H9 (cell line): ENCODE measurements at places on chromosomes 13 and 19.
A peak's percentile ranks its signal among the peaks of the same experiment; 100 is the strongest.

GRCh38 chr13:98504371-98504963, 72.4 kb downstream of the STK24 start:
- no peak for DNase-seq

DNA sequence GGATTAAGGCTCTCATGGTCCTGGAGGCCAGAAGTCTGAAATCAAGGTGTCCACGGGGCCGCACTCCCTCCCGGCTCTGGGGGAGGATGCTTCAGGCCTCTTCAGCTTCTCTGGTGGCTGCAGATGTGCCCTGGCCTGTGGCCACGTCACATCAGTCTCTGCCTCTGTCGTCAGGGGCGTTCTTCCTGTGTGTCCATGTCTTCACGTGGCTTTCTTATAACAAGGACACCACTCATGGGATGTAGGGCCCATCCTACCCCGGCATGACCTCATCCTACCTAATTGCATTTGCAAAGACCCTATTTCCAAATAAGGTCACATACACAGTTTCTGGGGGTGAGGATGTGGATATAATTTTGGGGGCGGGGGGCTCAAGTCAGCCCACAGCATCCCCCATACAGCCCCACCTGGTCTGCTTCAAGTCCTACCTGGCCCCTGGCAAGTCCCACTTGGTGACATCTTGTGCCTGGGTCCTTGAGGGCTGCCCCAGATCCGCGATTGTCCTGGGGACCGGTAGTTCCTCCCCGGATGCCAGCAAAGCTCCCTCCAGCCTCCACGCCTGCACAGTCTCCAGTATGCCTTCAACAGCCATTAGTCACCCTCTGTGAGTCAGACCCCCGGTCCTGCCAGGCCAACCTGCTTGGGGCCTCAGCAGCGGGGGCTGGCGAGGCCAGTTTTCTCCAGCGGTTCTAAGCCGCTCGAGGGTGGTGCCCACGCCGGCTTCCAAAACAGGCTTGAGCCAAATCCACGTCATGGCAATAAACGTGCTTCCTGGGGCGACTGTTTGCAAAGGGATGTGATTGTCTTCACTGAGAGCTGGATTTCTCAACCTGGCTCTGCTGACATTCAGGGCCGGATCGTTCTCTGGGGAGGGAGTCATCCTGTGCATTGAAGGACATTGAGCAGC, 32.2 kb downstream of the MYO9B start:
- no peak for DNase-seq

GRCh38 chr13:29581666-29582065, 13.8 kb downstream of the SLC7A1 start:
- DNase-seq, result no peak

DNA sequence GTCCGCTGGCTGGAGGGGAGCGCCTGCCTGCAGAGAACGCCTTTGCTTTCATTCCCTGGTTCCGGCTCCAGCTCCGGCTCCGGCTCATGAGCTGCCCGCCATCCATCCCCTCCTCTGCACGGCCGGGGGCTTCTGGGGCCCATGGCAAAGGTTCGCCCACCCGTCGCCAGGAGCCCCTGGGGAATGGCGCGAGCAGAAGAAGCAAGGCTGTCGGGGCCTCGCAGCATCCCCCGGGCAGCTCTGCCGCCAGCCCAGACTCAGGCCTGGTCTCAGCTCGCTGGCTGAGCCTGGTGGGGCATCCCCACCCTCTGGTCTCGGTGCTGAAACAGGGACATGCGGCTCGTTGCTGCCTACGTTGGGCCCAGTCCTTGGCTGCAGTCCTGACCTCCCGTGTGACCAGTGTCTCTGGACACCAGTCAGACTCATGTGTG, 96.8 kb downstream of the KDM4B start:
- no peak for DNase-seq

DNA sequence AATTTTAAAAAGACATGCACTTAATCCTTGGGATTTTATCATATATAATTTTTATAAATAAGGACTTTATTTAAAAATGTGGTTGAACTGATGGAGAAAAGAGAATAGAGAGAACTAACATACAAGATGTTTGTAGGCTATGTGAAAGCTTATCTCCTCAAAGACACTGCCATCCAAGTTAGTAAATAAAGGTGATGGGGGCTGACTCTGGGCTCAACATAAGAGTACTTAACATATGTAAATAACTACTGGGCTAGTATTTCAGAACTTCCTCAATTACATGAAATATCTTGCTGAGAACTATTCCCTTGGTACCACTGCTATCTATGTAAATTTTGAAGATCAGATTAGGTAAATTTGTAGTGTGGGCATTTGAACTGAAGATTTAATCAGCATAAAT, 1017.3 kb upstream of the PCDH20 start:
- DNase-seq, result no peak

GRCh38 chr13:77351315-77351714, 24.4 kb upstream of the MYCBP2 start:
- no peak for DNase-seq

DNA sequence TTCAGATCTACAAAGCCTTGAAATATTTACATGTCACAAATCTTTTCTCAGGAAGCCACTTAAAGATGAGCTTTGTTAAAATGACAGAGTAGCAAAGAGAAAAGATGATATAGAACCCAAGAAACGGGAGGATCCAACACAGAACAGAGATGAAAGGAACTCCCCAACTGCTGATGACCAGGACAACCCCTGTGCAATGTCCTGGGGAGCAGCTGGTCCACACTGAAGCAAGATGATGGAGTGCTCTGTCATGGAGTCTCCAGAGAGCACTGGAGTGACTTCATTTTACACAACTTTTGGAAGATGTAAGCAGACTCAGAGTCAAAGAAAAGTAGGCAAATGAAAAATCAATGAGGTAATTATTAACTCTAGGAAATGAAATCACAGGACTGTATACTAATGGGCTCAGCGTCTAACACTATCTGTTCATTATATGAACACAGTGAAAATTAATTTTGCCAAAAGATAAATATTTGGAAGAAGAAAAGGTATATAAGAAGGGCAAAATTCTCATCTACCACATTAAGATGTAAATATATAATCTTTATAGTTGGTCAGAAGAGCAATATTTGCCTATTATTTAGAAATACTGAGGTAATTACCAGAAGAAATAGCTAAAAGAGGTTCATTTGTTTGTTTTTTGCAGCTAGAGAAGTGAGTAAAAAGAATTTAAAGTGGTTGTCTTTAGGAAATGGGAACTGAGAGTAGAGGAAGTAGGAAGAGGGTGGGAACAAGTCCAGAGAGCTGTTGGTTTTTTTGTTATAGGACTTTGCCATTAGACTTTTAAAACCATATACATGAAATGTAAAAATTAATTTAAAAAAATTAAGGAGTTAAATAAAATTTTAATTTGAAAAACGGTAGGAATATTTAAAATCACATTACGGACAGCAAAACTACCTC, 30.5 kb downstream of the MTRF1 start:
- DNase-seq, result no peak

DNA sequence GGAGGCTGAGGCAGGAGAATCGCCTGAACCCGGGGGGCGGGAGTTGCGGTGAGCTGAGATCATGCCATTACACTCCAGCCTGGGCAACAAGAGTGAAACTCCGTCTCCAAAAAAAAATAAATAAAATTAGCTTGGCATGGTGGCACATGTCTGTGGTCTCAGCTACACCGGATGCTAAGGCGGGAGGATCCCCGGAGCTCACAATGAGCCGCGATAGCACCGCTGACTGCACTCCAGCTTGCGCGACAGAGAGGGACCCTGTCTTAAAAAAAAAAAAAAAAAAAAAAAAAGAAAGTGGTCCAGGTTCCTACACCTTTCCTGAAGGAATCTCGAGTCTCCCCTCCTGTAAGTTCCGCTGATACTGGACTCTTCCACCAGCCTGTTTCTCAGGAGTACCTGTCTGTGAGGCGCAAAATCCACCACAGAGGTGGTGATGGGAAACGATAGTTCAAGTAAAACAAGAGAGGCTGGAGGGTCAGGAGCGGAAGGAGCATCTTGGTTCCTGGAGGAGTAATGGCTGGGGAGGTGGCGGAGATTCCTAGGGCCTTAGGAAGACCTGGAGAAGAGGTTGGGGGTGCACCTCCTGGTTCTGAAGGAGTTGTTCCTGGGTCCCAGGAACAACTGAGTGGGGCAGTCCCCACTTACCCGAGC, 471 bp downstream of the FUT1 start:
- no peak for DNase-seq

DNA sequence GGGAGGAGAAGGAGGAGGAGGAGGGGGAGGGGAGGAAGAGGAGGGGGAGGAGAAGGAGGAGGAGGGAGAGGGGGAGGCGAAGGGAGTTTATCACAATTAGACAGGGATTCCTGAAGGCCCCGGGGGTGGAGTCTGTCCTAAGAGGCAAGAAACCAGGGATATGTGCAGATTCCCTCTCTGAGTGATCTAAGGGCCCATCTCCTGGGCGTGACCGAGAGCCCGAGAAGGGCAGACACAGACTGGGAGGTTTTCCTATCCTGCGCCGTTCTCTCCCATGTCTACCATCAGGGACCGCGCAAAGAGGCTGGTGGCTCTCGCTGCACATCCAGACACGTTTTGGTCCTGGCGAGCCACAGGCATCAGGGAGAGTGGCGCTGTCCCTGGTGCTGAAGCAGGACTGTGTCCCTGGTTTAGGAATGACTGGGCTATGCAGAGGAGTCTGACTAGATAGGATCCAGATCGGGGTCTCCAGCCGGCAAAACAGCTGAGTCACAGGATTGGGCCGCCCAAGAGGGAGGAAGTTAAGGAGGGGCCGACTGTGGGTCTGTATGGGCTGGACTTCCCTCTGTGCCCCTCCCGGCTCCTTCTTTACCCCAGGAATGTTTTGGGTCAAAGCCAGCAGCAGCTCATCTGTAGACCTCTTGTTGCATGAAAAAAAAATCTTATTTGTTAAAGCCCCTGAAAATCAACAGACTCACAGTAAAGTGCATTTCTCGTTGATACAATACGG, 17.9 kb upstream of the ZNF175 start:
- peak; percentile 91 for DNase-seq

GRCh38 chr19:43564800-43565199, 10.5 kb downstream of the XRCC1 start:
- DNase-seq, result no peak

GRCh38 chr19:18014197-18014596, 6.2 kb downstream of the ARRDC2 start:
- DNase-seq, result no peak

DNA sequence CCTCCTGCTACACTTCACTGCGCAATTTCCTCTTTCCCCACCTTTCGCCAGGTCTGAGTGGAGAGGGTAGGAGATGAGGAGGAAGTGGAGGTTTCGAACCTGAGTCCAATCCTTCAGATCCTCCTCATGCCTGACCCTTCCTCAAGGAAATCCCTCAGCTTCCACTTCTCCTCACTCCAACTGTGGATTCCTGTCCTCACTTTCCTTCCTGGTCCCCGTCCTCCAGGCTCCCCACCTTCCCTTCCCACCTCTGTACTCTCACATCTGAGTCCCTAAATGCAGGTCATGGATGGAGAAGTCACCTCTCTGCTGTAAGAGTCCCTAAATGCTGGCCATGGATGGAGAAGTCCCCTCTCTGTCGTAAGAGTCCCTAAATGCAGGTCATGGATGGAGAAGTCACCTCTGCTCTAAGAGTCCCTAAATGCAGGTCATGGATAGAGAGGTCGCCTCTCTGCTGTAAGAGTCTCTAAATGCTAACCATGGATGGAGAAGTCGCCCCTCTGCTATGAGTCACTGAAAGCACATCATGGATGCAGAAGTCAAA, 3.1 kb downstream of the TMEM86B start:
- no peak for DNase-seq

- no peak for DNase-seq
These were observed 76.0 kb upstream of the GPR12 start for GRCh38 chr13:26836626-26837025.

DNA sequence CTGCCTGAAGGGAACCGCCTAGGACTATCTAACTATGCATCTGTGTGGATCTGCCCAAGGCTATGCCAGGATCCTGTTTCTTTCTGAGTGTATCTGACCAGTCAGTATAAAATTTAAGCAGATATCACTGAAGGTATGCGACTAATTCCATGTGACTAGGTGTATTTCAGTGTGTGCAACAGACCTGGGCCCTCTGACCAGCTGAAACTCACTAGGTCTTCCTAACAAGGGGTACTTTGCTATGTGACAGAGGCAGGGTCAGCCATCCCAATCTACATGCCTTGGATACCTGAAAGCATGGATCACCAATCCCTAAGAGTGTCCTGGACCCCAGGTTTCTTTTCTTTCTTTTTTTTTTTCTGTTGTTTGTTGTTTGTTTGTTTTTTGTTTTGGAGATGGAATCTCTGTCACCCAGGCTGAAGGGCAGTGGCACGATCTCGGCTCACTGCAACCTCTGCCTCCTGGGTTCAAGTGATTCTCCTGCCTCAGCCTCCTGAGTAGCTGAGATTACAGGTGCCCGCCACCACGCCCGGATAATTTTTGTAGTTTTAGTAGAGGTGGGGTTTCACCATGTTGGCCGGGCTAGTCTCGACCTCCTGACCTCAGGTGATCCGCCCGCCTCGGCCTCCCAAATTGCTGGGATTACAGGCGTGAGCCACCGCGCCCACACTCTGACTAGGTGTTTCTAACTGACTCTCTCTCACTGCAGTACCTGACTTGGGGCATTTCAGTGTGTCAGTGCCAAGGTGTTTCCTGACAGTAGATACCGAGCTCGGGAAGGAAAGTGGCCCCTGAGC, 43.5 kb downstream of the FCGBP start:
- no peak for DNase-seq

DNA sequence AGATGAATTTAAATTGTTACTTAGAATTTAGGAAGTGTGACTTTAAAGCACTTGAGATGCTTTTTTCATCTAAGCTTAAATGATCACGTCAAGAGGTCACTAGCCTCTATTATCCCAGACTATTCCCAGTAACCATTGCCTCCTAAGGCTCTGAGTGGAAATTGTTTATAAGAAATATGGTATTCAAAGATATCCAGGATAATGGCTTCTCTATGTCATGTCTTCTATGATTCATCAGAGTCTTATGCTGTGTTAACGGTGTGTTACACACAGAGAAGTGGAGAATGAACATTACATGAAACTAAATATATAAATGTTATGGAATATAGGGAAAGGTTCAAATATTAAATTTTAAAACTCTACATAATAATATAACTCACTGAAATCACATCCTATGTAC, 79.8 kb upstream of the NBEA start:
- DNase-seq, result no peak

DNA sequence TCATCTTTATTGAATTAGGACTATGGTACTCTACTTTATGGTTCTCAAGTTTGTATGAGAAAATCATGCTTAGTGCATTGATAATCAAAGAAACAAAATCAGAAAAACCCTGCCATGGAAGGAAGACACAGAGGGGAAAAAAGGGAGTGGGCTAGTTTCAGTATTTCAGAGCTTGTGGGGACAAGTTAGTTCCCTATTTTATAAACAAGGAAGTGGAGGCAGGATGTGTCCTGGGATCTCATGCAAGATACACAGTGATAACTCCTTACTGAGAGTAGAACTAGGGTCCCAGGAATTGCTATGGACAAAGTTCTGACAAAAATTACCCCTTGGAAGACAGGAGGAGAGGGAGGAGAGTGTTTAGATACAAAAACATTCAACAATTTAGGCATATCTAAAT, 1277.3 kb downstream of the UQCRFS1 start:
- DNase-seq, result no peak

GRCh38 chr13:92316030-92316429, 910.6 kb upstream of the GPC6 start:
- DNase-seq, result no peak

DNA sequence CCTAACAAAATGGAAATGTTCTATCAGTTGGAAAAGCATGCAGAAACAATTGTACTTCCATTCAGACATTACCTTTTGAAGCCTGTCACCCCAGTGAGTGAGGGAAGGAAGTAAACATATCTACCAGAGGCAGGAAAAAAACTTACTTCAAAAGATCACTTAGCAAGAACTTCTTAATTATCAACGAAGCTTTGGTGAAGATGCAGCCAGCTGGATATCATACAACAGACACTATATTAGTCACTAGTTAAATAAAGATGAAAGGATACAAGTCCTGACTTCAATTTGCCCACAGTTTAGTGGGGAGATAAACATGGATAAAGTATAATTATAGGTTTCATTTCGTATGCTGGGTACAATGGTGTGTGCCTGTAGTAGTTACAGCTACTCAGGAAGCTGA, 148.8 kb downstream of the TNFRSF19 start:
- DNase-seq, result no peak
